ENCODE measurements at places on chromosomes 7 and 10.

GRCh38 chr7:50508471-50508943 is 56.7 kb downstream of the DDC start:
- DNase-seq = no peak

GRCh38 chr7:121872831-121873288 is at the start of gene PTPRZ1:
PTPRZ1 (plus strand) TSS chr7:121873161; CDS start chr7:121873500, 339 bp downstream.
- DNase-seq = no peak

- no peak for DNase-seq
These were observed 96.4 kb downstream of the FAS start for GRCh38 chr10:89086801-89087521.

DNA sequence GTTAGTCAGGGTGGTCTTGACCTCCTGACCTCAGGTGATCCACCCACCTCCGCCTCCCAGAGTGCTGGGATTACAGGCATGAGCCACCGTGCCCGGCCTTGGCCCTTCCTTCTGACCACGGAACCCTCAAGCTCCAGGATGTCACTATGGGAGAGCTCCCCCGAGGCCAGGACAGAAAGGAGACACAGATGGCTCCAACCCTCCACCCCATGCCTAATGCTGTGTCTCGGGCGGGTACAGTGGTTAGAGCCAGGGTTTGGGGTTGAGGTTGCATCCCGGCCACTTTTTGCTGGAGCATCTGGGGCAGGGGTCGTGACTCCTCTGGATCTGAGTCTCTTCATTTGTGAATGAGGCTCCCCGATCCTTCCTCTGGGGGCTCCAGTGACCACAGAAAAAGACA is 8.1 kb downstream of the MYL10 start:
- DNase-seq = no peak

Measured in activated CD4-positive, alpha-beta T cell treated with anti-CD3 and anti-CD28 coated beads for 24 hours (primary cell).